ENCODE measurements at places on chromosomes 5 and 9.

DNA sequence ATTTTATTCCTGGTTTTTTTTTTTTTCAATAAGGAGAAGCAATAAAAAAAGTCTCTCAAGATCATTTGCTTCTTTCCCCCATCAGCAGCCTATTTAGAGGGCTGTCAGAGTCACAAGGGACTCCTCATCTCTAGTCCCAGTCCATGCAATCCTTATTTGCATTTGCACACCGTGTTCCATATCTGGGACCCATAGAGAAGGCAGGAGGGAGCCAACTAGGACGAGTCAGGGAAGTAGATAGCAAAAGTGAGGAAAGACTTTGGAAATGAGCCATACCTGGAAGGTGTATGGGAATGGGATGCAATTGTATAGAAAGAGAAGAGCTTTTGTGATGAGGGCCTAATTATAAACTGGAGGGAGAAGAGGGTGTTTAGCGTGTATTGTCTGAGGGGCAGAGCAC, 160.0 kb downstream of the PIK3R1 start:
- DNase-seq = no peak

DNA sequence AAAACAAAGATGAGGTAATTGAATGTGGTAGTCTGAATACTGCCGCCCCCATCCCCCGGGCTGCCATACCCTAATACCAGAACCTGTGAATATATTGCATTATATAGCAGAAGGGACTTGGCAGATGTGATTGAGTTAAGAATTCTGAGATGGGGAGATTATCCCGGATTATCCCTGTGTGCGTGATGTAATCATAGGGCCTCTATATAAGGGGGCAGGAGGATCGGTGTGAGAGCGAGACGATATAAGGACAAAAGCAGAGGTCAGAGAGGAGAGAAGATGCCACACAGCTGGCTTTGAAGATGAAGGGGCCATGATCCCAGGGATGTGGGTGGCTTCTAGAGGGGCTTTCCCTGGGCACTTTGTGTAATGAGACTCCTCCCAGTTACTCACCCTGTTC, 101.7 kb upstream of the TLE1 start:
- DNase-seq = no peak

DNA sequence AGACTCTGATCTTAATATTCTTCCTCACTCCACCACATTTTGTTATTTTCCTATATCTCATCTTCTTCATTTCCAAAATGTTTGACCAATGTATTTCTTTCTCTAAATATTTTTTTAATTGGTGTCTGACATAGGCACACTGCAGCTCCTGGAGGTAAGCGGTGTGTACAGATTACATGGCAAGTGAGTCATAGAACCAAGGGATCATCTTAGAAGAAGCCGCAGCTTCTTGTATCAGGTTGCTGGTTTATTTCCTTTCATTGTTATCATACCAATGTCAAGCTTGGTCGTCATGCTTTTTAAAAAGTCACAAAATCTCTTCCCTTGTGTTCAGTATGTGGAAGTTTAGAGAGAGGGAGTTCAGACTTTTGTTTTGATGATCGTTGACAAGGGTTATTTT, 526.1 kb upstream of the CDH18 start:
- DNase-seq = no peak

- no peak for DNase-seq
Measured at GRCh38 chr9:18668944-18669343, 195.0 kb downstream of the ADAMTSL1 start.

DNA sequence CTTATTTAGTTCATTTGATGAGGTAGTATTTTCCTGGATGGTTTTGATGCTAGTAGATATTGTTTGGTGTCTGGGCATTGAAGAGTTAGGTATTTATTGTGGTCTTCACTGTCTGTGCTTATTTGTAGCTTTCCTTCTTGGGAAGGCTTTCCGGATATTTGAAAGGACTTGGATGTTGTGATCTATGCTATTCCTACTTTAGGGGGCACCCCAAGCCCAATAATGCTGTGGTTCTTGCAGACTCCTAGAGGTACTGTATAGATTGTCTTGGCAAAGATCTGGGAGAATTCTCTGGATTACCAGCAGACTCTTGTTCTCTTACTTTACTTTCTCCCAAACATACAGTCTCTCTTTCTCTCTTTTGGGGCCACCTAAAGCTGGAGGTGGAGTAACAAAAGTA, 315.7 kb downstream of the MAT2B start:
- no peak for DNase-seq

DNA sequence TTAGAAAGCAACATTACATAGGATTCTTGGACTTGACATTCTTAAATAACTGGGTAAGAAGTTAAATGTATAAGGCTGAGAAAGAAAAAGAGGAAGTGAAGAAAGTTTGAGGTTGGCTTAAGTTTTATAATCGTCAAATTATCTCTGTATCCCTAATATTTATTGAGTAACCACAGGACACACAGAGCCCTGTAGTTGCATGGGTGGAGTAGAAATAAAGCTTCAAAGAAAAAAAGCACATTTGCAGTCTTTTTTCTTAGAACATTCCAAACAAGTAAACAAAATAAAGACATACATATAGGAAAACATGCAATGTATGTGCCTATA, 137.0 kb downstream of the CCDC192 start:
- no peak for DNase-seq

GRCh38 chr5:1018596-1018995, 10.0 kb downstream of the NKD2 start:
- no peak for DNase-seq

DNA sequence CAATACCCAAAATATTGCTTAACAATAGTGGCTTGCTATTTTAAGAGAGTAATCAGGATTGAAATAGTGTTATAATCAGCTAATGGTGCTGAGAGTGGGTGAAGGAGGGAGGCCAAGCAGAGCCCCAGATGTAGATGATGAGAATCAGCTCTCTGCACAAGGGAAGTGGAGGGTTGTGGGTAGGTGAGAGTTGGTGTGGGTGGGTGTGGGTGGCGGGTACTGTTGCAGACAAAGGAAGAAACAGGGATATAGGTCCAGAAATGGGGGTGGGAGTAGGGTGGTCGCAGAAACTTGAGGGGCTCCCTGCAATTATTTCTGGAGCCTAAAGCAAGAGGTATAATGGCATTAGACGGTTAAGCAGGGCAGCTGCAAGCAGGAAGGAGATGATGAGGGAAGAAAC, 7.4 kb upstream of the ADCY2 start:
- DNase-seq = no peak

- no peak for DNase-seq
Measured at GRCh38 chr5:138230261-138230660, 17.1 kb upstream of the CDC23 start.

- no peak for DNase-seq
Measured at GRCh38 chr5:87210743-87211142, 56.9 kb upstream of the RASA1 start.

GRCh38 chr5:141507387-141508091, 18.7 kb downstream of the PCDHGC5 start:
- DNase-seq = no peak

DNA sequence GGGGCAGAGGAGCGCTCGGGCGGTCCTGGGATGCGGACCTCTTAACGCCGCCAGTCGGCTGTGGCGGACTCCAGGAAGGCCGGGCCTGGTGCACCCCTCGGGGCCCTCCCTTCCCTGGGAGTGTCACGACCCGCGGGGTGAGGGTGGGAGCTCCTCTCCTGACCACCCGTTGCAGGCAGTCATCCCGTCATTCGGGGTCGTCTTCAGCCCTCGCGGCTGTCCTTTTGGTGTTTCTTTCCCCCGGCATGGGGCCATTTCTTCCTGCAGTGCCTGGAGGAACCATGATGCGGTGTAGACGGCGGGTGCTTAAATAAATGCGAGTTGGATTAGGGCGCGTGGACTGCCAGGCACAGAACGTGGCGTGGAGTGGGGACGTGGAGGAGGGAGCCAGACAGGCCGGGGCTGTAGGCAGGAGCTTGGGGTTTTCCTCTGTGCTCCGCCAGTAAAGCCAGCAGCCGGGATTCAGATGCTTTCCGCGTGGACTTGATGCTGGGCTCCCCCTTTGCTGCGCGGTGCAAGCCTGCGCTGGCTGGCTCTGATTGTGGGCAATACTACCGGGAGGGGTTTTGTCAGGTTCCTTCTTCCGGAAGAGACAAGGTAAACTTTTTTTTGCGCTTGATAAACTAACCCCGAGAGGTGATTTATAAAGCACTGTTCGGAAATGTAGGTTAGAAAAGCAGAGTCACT, 868 bp downstream of the KDM4C start:
- DNase-seq = peak; percentile 23

DNA sequence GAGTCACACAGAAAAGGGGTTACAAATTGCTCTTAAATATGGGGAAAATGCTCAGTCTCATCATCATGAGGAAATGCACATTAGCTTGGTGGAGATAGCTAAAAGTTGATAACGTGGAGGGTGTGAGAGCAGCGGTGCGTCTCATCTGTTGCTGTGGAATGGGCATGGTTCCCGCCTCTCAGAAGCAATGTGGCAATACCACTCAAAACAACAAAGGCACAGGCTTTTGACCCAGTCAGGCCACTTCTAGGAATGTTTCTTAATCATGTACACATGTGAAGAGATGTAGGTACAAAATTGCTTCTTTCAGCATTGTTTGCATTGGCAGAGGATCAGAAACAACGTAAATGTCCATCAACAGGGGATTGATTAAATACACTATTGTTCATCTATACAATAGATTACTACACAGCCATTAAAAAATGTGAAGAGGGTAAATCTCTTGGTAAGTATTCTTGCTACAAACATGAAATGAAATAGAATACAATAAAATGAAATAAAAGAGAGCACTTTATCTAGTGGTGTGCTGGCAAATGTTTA, 212.6 kb upstream of the MSX2 start:
- no peak for DNase-seq

DNA sequence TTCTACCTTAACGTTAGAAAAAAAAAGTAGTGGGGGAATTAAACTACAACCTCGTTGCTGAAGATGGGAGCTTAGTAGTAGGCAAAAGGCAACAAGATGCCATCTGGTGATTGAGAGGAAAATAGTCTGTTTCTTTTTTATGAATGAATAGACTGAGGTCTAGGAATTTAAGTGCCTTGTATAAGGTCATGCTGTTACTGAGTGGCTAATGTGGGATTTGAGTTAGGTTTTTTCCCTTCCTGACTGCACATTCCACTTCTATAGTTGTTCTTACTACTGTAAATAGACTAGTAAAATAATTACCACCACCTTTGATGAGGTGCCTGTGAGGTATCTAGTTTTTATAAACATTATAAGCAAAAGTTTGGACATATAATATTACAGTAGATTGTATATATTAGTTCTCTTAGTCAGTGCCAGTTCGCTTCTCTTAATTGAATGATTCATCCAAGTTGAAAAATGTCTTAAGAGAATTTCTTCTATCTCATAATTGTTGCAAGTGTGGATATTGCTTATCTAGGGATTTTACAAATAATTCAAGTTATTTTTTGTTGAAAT, 19.1 kb downstream of the FSD1L start:
- DNase-seq = no peak

GRCh38 chr9:104322596-104322995, 181.5 kb upstream of the OR13F1 start:
- DNase-seq = no peak

DNA sequence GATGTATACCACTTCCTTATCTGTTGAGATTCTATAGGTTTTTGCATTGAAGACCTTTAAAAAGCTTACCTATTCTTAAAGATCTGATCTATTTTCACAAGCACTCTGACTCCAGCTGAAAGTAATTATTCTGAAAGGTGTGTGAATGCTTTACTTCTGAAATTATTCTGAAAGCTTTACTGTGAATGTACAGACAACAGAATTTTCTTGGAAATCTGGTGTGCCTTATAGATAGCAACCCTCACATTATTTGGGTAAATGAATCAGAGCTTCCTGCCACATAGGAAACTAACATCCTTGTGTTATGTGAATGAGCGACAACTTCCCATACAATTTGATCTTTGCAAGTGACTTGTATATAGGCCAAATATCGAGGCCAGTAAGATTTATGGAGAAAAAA, 6.5 kb downstream of the CDO1 start:
- no peak for DNase-seq

GRCh38 chr5:52283221-52283620, 504.5 kb upstream of the ITGA1 start:
- DNase-seq = no peak

- DNase-seq = no peak
Measured at GRCh38 chr5:102921341-102922044, 166.4 kb downstream of the PAM start.

DNA sequence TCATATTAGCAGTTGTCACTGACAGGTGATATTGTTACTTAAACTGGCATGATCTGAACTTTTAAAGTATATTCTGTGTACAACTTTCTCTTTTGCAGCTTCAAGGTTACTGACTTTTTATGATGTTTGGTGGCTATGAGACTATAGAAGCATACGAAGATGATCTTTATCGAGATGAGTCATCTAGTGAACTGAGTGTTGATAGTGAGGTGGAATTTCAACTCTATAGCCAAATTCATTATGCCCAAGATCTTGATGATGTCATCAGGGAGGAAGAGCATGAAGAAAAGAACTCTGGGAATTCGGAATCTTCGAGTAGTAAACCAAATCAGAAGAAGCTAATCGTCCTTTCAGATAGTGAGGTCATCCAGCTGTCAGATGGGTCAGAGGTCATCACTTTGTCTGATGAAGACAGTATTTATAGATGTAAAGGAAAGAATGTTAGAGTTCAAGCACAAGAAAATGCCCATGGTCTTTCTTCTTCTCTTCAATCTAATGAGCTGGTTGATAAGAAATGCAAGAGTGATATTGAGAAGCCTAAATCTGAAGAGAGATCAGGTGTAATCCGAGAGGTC, 5.9 kb downstream of the ZCCHC7 start:
- no peak for DNase-seq

Measured in HuH-7 (cell line).